SW480 (cell line): ENCODE measurements at places on chromosomes 16 and 17.

- no peak for DNase-seq
These were observed 14.9 kb downstream of the CA4 start for GRCh38 chr17:60164697-60165096.

DNA sequence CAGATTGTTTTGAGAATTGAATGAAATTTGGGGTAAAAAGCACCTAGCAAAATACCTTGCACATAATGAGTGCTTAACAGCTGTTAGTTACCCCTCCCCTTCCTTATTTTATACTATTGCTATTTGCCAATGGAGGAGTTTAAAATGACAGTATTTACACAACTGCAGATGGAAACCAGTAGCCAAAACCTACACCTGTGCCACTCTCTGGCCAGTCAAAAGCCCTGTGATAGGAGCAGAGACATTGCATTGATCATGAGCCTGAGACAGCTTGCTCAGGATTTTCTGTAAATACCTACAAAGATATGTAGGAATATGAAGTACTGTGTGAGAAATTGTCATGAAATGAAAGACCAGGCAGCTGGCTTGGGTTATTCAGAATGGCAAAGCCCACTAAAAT is 115.3 kb upstream of the HLF start:
- DNase-seq = no peak

DNA sequence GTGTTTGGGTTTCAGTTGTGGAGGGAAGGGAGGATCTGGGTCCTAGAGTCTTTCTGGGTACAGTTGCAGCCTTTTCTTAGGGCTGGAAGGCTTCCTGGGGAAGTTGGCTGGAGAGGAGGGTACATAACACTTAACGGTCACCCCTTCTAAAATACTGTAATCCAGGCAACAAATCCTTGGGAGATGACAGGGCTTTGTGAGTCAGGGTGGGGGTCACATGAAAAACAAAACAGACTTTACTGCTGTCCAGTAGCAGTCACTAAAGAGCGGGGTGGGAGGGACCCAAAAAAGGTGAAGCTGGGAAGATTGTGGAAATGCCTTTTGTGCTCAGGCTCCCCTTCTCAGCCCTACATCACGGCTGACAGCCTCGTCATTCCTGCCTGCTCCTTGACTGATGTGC is 6.3 kb downstream of the SAP30BP start:
- no peak for DNase-seq

GRCh38 chr16:56965149-56966092 is 3.7 kb downstream of the CETP start:
- no peak for DNase-seq

- no peak for DNase-seq
These were observed 19.4 kb upstream of the ENDOV start for GRCh38 chr17:80395402-80396151.

- no peak for DNase-seq
These were observed 386.7 kb upstream of the ZFHX3 start for GRCh38 chr16:73434621-73435020.

DNA sequence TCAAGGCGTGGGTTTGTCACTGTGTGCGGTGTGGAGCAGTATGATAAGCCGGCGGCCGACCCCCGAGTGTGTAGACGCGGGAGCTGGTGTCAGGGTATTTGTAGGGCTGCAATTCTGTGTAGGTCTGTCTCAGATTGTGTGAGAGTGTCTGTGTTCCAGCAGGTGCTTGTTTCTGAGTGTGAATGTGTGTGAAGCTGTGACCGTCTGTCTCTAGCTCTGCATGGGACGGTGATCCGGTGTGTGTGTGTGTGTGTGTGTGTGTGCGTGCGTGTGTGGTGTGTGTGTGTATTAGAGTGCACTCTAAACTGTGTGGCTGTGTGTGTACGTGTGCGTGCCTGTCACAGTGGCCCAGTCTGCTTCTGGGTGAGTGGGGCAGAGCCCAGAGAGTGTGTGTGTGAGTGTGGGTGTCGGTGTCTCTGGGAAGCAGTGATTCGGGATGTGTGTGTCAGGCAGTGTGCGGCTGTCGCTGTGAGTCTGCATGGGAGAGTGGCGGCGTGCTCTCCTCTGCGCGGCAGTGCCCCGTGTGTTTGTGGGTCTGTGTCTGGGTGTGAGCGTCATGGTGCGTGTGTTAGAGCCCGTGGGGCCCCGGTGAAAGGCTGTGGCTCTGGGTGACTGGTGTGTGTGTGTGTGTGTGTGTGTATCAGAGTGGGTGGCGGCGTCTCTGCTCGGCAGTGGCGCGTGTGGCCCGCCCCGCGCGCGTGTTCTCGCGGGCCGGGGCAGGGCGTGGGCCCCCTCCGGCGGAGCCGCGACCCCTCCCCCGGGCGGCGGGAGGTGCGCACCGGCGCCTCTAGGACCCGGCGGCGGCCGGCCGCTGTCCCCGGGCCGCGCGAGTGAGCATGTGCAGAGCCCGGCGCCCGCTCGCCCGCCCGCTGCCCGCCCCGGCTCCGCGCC is at the start of gene WSCD1:
TSS of gene WSCD1 (plus strand) at position 841 of the 891 bp plus-strand sequence. CDS start 10,280 bp downstream, outside the sequence.
- no peak for DNase-seq
